Panc1 (cell line): ENCODE measurements at places on chromosomes 7 and 10. TPM values are rescaled to one million over a fixed set of nuclear protein-coding genes. Genes with fewer than 3 reads are reported as not detected.

DNA sequence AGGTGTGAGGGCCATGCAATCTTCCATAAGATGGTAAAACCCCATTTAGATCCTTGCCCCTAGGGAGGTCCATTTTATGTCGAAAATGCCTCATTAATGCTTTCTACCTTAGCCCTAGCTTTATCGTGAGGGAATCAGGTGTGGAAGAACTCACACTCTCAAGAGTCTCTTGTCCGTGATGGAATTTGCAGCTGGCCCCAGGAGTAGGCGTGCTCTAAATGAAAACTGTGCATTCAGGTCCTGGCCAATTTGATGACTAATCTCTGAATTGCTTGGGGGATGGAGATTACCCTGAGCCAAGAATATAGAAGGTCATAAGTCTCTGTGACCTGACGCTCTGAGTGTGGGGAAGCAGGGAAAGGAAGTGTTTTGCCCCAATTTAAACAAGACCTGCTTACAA is 6.6 kb downstream of the C10orf90 start:
- no peak for DNase-seq

DNA sequence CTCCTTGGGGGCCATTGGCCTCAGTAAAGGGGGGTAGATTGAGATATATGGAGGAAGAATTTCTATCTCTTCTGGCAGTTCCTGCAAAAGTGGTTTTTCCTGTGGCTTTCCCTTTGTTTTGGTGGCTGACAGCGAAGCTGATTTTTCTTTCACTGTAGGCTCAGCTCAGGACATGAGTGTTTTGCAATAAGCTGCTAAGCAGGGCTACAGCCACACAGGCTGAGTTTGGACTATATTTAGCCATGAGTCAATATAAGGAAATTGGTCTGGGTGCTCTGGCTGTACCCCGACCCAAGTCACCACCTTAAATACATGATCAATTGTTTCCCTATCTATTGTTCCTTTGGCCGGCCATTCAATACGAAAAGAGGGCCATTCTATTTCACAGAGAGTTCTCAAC is 212.7 kb upstream of the KCND2 start:
- no peak for DNase-seq

DNA sequence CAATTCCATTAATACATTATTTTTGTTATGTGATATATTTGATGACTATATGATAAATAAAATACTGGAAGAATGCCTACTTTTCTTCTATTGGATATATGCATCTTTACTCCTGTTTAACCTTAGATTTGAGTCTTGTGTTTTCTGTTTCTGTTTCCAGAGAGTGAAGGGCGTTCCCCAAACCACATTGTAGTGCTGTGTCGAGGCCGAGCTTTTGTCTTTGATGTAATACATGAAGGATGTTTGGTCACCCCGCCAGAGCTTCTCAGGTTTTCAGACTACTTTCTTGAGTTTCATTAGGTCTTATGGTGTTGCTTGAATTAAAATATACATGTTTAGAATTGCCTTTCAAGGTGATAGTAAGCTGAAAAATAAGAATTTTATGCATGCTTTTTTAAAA is 23.8 kb downstream of the CROT start:
- DNase-seq = no peak

SPDYE2B gene
- not detected for total RNA-seq
